ENCODE measurements at places on chromosomes 7 and 10. TPM values are rescaled to one million over a fixed set of nuclear protein-coding genes. Genes with fewer than 3 reads are reported as not detected.

- DNase-seq = no peak
These were observed 59.6 kb upstream of the CDK13 start for GRCh38 chr7:39890411-39890810.

DNA sequence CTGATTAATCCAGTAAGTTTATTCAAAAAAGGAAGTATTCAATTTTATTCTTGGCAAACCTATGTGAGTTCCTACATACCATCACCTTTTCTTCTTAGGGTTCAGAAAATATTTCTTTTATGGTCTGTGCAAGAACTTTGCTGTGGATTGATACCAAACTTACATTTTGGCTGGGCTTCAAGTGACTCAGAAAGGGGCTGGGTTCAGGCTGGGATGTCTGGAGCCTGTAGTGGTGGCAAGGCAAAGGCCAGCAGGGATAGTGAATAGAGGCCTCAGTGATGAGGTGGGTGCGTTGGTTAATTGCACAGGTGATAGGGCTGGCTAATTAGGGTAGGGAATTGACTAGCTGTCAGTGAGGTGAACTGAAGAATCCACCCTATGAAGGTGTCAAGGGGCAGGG lies 40.2 kb upstream of the ATXN7L1 start:
- no peak for DNase-seq

GRCh38 chr10:78042058-78042751 lies 8.5 kb downstream of the RPS24 start:
- DNase-seq = no peak

DNA sequence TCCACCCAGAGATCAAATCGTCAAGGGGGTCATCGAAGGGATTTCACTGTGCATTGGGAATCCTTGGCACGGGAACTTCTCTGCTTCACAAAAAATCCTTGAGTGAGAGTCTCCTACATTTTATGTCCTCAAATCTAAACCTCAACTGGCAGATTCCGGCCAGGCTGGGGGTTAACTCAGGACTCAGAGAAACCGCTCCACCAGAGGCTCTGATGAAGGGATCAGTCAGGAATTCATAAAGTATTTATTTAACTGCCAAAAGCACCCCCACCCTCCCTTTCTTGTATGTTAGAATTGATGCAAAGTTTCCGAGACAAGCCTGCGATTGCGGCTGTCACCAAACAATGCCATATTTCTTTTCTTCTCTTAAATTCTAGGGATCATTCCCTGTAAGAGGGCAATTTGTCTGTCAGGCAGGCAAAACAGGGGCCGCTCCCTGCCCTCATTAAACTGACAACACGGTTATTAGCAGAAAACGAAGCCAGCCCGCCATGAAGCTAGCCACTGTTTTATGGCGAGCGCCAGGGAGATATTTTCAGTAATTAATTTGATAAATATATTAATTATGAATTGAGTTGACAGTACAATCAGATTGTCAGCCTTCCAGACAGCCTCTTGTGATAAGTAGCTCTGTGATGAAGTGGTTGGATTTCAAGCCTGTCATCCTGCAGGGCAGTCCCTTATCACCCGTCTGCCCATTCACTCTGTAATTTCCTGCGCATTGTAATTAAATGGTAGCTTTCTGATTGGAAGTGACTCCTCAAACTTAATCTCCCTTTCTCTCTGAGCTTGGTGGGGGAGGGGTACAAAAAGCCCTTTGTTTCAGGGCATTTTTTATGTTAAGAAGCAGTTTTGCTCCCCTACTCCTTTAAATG lies 153.0 kb upstream of the GPR26 start:
- DNase-seq = no peak

DNA sequence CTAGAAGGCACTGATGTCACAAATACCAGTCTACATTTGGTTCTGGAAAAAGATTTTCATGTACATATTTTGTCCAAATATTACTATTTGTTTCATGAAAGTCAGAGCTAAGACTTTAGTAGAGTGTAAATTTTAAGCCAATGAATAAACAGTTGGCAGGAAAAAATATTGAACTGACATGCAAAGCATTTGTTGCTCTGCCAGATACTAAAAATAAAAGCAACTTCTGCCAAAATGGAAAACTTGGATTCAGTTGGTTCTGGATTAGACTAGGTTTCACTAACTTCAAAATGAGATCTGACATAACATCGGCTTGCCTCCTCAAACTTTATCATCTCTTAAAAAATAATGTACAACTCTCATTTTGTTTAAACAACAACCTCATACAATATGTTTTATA lies 34.9 kb downstream of the FAM204A start:
- no peak for DNase-seq

GRCh38 chr7:92696584-92696983 lies 106.4 kb upstream of the FAM133B start:
- no peak for DNase-seq

The LSM5 gene
- total RNA-seq = 28.0 TPM

The OR6V1 gene
- not detected for total RNA-seq

The SFMBT2 gene
- total RNA-seq = 19.8 TPM

The CYP17A1 gene
- 7.3 TPM for total RNA-seq
